Islet precursor cell (in vitro differentiated cells): ENCODE measurements at places on chromosomes 6 and 20.
A peak's percentile ranks its signal among the peaks of the same experiment; 100 is the strongest.

DNA sequence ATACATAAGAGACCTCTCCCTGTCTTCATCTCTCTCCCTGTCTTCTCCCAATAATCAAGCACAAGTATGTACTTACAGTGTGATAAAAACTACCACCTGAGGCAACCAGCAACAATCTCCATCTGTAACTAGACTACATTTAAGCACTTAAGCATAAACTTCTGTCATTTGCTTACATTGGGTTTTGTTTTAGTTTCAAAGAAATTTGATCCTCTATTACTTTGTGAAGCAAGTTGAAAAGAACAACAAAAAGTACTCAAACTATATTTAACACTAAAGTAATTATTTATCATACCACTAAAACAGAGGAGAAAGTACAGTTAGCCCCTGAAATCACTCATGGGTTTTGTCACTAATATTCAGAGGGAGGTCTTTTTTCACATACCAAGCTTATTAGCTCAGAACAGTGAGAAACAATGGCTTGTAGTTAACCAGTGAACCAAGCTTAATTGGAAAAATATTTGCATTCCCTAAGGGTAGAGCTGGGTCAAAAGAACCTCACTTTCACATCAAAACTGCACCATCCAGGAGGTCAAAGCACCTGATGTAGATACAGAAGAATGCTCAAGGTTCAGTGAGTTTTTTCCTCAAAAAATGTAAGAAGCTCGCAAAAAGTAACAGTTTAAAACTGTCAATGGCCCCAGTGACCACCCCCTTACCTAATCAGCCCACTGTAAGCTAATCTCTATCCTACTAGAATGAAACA lies 34.1 kb downstream of the DCDC2 start:
- no peak for DNase-seq

DNA sequence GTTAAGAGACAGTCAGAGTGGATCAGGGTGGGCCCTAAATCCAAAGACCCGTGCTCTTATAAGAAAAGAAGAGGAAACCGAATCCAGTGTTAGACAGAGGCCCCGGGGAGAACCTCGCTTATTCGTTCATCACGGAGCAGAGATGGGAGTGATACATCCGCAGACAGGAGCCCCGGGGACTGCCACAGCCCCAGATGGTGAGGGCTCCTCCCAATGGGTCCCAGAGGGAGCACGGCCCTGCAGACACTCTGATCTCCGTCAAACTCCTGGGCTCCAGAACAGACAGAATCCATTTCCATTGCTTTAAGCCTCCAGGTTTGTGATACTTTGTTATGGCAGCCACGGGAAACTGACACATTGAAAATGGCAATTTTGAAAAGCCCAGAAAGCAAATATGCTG lies 47.0 kb downstream of the CDH4 start:
- no peak for DNase-seq

DNA sequence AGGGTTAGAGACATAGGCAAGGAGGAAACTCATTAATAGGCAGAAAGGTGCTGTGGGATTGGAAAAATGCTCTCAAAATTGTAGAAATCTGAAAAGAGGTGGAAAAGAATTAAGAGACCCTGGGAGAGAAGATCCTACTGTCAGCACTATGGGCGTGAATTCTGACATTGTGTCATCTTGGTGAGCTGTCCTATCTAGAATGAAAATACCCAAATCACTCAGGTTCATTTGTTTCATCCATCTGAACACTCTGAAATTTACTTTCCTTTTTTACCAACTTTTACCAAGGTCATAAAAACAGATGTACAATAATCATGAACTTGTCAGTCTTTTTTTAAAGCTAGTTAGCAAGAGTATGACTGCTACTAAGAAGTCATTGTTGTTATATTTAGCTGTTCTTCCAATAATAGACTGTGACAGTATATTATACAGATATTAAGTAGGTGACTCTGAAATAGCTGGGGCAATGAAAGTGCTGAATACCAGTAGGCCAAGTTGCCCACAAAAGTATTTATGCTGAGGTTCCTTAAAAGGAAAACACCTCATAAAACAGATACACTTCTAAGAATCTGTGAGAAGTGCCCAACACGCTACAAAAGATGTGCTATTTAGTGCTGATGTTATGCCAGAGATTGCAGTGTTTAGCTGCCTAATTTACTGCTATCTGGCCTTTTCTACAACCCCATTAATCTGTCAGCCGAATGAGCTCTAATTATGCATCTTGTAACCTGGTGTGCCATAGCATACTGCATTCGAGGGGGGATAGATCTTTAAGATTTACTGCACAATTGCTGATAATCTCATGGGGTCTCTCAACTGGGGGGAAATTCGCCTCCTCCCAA lies 217.5 kb upstream of the SUPT3H start:
- no peak for DNase-seq

- peak; percentile 91 for DNase-seq
These were observed 607.6 kb upstream of the MAN1A1 start for GRCh38 chr6:119957195-119957594.

DNA sequence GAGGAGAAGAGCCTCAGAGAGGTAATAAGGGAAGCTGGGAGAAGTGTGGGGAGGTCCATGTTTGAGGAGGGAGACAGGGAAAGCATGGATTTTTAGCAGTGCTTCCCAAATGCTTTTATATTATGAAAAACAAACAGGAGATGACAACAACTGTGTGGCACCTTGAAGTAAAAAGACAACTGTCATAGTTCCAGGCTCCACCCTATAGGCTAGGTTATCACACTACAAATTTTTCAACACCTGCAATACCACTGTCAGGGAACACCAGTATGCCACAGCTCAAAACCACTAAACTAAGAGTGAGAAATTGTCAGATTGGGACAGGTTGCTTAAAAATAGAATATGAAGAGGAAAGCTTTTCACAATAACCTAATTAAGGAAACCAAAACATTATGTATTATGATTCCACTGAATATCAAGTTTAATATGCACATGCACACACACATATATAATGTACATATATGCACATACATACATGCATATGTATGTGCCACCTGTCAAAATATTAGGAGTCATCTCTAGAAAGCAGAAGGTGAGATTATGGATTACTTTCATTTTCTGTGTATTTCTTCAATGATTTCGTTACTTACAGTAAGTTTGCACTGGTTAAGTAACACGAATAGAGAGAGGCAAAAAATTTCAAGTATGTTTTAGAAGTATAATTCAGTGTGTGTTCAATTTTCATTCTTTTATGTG lies 261.2 kb downstream of the PTPRK start:
- no peak for DNase-seq

DNA sequence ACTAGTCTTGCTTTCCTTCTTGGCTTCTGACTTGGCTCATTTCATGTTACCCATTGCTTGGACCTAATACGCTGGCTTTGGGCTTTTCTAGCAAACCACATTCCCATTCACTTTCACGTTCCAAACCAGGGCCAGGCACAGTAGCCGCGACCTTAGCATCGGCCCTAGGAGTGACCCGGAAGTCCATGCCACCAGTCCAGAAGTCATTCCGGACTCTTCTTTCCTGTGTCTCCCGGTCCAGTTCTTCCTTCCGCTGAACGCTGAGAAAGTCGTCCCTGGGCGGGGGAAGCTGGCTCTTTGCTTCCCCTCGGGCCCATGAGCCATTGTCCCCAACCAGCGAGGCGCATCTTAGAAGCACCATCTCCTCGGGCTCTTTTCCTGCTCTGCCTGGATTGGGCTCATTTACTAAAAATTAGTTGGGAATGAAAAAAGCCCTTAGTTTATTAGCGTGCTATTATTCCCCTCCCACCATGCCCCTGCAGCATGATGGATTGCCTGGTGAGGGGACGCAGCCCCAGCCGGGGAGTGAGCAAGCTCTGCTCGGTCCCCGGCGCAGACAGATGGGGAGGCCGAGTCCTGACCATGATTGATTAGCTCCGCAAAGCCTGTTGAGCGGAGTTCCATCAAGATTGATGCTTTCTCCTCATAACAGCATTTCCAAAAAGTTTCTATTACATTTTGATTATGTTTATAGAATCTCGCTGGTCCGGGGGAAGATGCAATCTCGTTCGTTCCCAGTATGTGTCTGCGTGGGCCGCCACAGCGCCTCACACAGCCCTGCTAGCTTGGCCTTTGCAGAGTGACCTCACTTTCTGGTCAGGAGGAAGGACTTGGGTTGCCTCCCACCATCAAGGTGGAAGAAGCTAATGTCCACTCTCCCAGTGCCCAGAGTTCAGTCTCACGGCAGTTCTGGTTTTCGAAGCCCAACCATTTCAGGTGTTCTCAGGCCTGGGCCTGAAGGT lies 115.1 kb upstream of the TOP1 start:
- DNase-seq: peak; percentile 41

DNA sequence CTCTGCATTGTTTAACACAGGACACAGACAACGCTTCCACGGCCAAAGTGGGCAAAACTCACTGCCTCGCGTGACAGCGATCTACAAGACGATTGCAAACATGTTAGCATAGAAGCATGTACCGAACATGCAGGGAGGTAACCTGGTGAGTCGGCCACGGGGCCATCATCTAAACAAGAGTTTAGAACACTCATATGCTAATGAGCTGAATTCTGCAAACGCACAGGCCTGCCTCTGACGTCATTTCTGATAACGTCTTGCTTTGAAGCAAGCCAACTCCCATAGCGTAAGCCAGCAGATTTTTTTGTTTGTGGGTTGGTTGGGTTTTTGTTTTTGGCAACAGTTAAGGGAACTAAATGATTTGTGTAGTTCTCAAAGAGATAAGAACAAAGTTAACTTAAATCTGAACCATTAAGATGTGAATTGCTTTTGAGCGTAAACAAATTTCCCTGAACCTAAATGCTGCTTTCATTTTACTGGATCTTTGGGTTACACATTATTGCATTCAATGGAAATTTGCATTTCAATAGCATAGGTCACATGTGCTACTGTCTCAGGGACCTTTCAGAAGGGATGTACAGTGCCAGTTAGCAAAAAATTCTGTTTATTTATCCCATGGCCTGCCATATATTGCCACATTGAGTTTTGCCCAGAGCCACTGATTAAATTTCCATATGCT lies 184.5 kb upstream of the PDE10A start:
- DNase-seq: peak; percentile 54

DNA sequence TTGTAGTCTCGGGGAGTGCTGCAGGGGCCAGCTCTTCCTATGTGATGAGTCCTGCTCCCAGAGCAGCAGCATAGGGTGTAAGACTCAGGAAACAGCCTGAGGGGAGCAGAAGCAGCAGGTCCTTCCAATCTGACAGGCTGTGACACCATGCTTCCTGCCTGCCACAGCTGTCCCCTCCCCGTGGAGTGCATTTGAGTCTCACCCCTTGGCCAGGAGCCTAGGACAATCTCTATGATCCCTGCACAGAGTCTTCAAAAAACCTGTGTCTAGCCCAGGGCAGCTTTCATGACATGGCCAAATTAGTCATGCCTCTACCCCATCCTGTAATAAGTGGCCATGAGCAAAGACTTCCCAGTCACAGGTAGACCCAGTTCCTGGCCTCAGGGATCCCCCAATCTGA lies 23.1 kb upstream of the LRFN2 start:
- DNase-seq: no peak

DNA sequence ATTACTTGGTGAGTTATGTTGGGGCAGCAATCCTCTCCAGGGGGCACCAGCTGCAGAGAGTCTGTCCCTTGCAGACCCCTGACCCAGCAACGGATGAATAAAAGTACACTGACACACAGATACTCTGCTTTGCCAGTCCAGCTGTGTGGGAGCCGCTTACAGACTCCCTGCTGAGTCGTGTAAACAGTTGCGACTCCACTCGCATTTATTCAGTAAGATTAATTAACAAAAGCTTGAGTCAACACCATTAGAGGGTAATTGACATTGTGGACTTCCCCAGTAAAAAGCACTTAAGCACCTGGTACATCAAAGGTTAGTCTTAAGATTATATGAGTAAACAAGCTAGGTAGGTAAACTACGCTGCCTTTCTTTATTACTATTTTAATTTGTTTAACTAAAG lies 92.0 kb upstream of the TMEM181 start:
- DNase-seq: no peak

- no peak for DNase-seq
These were observed 34.7 kb upstream of the TIAM2 start for GRCh38 chr6:154960299-154960843.

DNA sequence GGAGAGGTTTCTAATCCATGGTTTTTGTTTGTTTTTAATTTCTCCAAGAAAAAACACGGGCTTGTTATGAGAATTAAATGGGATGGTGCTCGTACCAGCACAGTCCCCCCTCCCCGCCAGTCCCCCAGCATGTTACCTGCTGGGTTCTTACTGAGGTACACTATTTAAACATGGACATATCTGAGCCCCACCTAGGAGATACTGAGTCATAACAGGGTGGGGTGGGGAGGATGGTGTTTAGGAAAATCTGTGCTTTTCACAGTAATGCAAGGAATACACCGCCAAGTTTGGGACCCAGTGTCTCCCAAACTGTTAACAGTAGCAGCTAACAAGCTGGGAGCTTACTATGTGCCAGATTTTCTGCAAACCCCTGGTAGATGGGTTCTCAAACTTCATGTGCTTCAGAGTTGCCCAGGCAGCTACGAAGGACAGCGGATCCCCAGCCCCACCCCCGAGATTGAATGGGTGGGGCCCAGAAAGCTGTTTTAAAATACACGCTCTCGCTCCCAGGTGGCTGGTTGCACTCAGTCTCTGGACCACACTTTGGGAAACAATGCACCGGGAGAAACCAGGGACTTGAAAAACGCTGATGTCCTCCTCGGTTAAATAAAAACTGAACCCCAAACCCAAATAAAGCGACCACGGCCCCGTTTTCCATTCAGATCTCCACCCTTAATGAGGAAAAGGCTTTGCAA lies 995 bp downstream of the ZFP64 start:
- peak; percentile 60 for DNase-seq

DNA sequence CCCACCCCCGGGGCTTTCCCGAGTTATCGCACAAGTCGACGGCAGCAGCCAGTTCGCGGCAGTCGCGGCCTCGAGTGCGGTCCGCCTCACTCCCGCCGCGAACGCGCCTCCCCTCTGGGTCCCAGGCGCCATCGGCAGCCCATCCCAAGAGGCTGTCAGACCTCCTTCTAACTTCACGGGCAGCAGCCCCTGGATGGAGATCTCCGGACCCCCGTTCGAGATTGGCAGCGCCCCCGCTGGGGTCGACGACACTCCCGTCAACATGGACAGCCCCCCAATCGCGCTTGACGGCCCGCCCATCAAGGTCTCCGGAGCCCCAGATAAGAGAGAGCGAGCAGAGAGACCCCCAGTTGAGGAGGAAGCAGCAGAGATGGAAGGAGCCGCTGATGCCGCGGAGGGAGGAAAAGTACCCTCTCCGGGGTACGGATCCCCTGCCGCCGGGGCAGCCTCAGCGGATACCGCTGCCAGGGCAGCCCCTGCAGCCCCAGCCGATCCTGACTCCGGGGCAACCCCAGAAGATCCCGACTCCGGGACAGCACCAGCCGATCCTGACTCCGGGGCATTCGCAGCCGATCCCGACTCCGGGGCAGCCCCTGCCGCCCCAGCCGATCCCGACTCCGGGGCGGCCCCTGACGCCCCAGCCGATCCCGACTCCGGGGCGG lies 1.6 kb downstream of the GNAS start:
- DNase-seq: no peak
